Prostate gland (tissue), 2 donors: ENCODE measurements at places on chromosomes 4 and X.

DNA sequence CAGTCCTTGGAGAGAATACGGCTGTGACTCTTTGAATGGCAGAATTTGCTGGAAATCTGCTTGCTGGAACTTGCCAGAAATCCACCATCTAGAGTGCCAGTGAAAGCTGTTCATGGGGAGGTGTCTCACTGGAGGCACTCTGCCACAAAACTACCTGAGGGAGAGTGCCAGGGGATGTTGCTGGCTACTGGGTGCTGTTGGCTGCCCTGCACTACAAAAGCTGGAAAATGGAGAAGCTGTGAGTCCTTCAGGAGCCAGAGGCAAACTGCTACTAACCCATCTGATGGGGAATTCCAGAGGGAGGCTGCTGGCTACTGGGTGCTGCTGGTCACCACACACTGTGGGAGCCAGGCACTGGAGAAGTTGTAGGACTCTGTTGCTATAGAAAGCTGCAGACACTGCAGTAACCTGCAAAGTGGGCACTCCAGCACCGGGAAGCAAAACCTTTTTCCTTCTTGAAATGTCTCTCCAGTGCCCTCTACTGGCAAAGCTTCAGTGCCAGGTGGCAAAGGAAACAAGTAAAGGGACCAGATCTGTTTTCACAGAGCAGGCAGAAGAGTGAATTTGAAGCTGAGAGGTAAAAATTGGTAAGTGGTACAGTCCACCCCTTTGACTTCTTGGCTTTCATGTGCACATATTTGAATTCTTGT lies 47.8 kb upstream of the HSD17B10 start:
- DNase-seq, result peak; percentile 48
- H3K27me3 ChIP-seq, result no peaks in the 10 kb centered on the region
- no peaks in the 10 kb centered on the region for H3K4me1 ChIP-seq

GRCh38 chrX:16664626-16665025 lies 14.7 kb downstream of the S100G start:
- H3K27ac ChIP-seq, result no peak overlapping the region
- no peaks in the 10 kb centered on the region for H3K27me3 ChIP-seq
- no peaks in the 10 kb centered on the region for H3K4me1 ChIP-seq

GRCh38 chr4:98828801-98829200 lies 100.1 kb downstream of the EIF4E start:
- no peaks in the 10 kb centered on the region for H3K4me1 ChIP-seq
- H3K4me3 ChIP-seq, result no peak overlapping the region
- DNase-seq, result no peak
- H3K27me3 ChIP-seq, result no peaks in the 10 kb centered on the region
- no peak overlapping the region for H3K27ac ChIP-seq

DNA sequence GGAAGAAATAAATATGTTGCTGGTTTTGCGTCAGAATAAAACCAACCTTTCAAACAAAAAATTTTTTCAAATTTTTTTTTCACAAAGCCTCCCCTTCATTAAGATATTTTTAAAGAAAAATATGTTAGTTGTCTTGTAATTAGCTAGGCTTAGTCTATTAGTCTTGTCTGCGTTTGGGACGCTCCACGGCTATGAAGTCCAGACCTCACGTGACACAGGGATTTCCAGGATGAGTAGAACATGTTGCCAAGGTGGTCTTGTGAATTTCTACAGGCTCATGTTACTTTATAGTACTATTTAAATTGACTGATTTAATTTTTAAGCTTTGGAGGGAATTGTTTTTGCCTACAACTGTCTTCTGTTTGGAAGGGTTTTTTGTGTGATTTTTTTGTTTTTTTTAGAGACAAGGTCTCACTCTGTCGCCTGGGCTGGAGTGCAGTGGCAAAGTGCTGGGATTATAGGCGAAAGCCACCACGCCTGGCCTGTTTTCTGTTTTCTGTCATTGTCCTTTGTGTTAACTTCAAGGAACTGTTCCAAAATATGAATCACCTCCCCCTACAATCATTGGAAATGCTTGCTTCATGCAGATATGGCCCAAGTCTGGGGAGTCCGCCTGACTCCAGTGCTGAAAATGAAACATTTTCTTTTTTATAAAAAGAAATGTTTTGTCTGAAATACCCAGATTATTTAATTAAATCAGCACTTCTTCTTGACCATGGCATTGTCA lies 26.2 kb downstream of the TMEM144 start:
- H3K4me1 ChIP-seq, result no peaks in the 10 kb centered on the region
- H3K27me3 ChIP-seq, result no peaks in the 10 kb centered on the region
- no peak for DNase-seq
- no peak overlapping the region for H3K4me3 ChIP-seq

GRCh38 chr4:31995943-31996901 lies 1276.1 kb downstream of the PCDH7 start:
- H3K27ac ChIP-seq, result no peak overlapping the region
- H3K4me3 ChIP-seq, result no peak overlapping the region
- no peaks in the 10 kb centered on the region for H3K4me1 ChIP-seq

GRCh38 chr4:1219566-1219950 lies 29.4 kb downstream of the CTBP1 start:
- H3K27ac ChIP-seq, result no peak overlapping the region
- no peaks in the 10 kb centered on the region for H3K27me3 ChIP-seq

DNA sequence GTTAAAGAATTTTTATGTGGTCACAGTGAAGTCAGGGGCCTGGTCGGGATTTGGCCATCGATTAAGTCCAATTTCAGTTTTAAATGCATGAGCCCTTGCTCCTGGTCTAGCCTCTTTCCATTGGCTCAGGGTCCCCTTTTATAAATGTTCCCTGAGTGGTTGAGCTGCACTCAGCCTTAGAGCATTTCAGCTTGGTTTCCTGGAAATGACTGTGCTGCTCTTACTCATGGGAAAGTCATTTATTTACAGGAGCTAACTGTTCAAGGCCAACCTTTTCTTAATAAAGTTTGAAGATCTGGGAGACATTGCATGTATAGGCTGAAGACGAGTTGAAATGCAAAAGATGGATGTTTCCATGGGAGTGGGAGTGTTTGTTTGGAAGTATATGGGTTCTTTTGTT lies 98.8 kb upstream of the CLNK start:
- H3K4me3 ChIP-seq, result no peak overlapping the region
- H3K36me3 ChIP-seq, result no peaks in the 10 kb centered on the region
- no peak overlapping the region for H3K27ac ChIP-seq
- no peaks in the 10 kb centered on the region for H3K4me1 ChIP-seq
- no peak for DNase-seq

DNA sequence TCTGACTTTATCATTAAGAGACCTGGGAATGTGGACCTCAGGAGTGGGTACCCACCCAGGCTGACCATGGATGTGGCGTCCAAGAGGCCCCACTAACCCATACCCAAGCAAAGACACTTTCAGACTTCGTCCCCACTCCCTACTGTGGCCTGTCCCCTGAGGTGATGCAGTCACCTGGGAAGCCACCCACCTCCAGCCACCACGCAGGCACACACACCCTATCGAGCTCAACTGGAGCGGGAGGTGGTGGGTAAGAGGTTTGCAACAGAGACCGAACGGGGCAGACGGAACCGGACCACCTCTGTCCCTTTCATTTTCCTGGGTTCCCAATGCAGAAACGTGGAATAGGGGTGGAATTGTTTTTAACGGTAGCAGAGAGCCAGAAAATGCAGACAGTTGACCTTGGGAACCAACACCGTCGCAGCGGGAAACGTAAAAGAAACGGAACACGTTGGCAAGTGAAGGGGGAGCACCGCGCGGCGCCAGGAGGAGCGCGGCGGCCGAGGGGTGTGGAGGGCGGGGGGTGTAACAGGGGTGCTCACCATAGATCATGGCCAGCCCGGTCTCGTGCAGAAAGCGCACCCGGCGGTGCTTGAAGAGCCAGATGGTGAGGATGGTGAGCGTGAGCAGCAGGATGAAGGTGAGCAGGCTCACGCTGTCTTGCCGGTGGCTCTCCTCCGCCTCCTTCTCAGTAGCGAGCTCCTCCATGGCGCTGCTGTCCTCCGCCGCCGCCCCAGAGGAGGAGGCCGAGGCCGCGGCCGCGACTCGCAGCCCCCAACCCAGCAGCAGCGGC lies 559 bp downstream of the SLC9A7 start:
- H3K27me3 ChIP-seq, result no peaks in the 10 kb centered on the region
- H3K36me3 ChIP-seq, result no peaks in the 10 kb centered on the region
- H3K4me1 ChIP-seq, result no peaks in the 10 kb centered on the region

- DNase-seq, result no peak
- H3K36me3 ChIP-seq, result no peaks in the 10 kb centered on the region
- no peak overlapping the region for H3K4me3 ChIP-seq
- no peaks in the 10 kb centered on the region for H3K4me1 ChIP-seq
- H3K27me3 ChIP-seq, result no peaks in the 10 kb centered on the region
Measured at GRCh38 chrX:5829469-5829868, 399.2 kb downstream of the NLGN4X start.

DNA sequence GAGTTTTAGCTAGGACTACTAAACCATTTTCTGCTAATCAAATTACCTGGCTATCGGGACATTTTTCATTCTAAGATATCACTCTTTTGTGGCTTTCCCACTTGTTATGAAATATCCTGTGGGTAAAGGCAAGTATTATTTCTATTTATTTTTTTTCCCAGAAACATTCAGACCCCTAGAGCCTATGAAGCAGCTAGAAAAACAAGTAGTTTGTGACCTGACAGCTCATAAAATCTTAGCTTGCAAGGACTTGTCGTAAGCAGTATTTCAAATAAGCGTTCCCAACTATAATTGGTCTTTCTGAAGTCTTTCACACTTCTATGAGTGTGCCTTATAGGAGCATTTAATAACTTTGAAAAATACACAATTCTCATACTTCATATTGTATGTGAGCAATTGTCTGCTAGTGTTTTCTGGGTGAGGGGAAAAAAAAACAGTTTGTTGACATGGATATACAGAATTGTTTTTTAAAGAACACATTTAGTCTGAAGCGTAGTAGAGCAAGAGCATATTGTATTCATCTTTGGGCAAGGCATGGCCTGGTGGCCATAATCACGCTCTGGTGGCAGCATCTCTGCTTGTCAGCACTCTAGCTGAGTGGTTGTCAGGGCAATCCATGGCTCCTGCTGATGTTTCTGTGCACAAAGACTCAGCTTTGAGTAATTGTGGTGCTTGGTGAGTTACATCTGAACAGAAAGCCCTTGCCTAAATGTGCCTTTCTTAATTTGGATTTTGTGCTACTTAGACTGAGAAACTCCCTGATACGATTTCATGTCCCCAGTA lies 2.6 kb downstream of the MCUB start:
- no peaks in the 10 kb centered on the region for H3K36me3 ChIP-seq
- no peak for DNase-seq
- no peaks in the 10 kb centered on the region for H3K27me3 ChIP-seq
- no peak overlapping the region for H3K27ac ChIP-seq
- H3K4me1 ChIP-seq, result no peaks in the 10 kb centered on the region

DNA sequence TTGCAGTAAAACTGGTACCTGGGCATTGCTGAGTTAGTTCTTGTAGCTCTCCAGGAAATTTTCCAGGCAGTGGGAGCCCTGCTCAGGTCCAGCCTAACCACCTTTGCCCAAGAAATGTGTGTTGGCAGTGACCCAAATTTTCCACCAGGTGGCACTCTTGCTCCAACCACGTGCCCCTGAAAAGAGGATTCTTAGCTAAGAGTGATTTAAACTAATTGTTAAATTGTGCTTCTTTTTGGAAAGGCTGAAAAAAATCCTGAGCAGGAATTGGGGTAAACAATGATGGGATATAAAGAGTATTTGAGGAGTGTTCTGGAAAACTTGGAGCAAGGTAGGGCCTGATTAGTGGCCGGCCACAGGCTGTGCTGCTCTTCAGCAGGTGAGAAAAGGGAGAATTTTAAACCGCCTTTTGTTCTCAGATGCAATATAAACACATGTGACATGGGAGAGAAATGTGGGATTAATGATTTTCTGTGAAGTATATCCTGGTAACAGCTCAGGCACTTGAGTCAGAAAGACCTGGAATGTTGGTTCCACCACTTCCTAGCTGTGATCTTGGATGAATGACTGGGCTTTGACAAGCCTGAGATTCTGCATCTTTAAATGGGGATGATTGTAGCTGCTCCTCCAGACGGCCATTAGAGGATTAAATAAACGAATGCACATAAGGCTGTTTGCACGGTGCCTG lies 219.6 kb downstream of the PTTG2 start:
- DNase-seq, result peak; percentile 86
- H3K4me1 ChIP-seq, result peaks cover 12% of the 10 kb centered on the region
- no peak overlapping the region for H3K27ac ChIP-seq
- no peaks in the 10 kb centered on the region for H3K36me3 ChIP-seq

- no peak overlapping the region for H3K27ac ChIP-seq
- H3K36me3 ChIP-seq, result no peaks in the 10 kb centered on the region
- no peaks in the 10 kb centered on the region for H3K4me1 ChIP-seq
- H3K4me3 ChIP-seq, result no peak overlapping the region
- no peaks in the 10 kb centered on the region for H3K27me3 ChIP-seq
Measured at GRCh38 chr4:112840061-112840460, 203.1 kb downstream of the LARP7 start.

DNA sequence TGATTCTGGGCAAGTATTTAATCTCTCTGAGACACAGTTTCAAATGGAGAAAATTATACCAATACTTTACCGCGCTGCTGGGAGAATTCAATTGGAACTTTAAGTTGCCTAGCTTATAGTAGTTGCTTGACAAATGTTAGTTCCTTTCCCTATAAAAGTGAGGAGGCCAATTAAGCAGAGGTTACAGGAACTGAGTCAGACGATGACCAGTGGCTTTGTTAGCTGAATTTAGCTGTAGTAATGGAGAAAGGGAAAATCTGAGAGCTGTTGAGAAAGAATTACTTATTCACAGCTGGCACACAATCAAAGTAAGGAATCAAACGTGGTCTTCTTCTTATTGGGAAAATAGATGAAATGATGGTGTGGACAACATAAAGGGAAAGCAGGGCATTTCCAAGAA lies 29.6 kb downstream of the SMARCA1 start:
- no peak overlapping the region for H3K27ac ChIP-seq
- no peaks in the 10 kb centered on the region for H3K4me1 ChIP-seq
- H3K4me3 ChIP-seq, result no peak overlapping the region
- DNase-seq, result no peak
- no peaks in the 10 kb centered on the region for H3K36me3 ChIP-seq
- no peaks in the 10 kb centered on the region for H3K27me3 ChIP-seq

DNA sequence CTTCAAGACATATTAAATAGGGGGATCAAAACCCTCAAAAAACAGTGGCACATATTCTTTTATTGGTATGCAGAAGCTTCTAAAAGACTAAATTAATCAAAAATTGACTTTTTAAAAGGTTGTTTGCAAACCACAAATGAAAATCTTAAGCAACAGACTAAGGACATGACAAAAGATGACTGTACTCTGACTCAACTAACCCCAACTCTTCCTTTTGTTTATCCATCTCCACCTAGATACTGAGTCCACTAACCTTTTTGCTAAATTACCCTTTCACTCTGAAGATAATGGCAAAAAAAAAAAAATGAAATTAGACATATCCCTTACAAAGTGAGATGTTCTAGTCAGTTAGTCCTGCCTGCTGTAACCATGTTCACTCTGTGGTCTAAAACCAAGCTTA lies 91.6 kb upstream of the NLRP2B start:
- no peaks in the 10 kb centered on the region for H3K4me1 ChIP-seq
- H3K4me3 ChIP-seq, result no peak overlapping the region
- H3K27ac ChIP-seq, result no peak overlapping the region
- no peaks in the 10 kb centered on the region for H3K36me3 ChIP-seq
- no peak for DNase-seq
- H3K27me3 ChIP-seq, result no peaks in the 10 kb centered on the region

- no peak for DNase-seq
- no peak overlapping the region for H3K27ac ChIP-seq
- H3K36me3 ChIP-seq, result no peaks in the 10 kb centered on the region
- H3K4me3 ChIP-seq, result no peak overlapping the region
- H3K4me1 ChIP-seq, result no peaks in the 10 kb centered on the region
Measured at GRCh38 chr4:148955564-148956297, 513.5 kb upstream of the NR3C2 start.
